ENCODE measurements at places on chromosomes 3 and 15.

- DNase-seq, result no peak
These were observed 35.7 kb upstream of the ACTL6A start for GRCh38 chr3:179526989-179527391.

DNA sequence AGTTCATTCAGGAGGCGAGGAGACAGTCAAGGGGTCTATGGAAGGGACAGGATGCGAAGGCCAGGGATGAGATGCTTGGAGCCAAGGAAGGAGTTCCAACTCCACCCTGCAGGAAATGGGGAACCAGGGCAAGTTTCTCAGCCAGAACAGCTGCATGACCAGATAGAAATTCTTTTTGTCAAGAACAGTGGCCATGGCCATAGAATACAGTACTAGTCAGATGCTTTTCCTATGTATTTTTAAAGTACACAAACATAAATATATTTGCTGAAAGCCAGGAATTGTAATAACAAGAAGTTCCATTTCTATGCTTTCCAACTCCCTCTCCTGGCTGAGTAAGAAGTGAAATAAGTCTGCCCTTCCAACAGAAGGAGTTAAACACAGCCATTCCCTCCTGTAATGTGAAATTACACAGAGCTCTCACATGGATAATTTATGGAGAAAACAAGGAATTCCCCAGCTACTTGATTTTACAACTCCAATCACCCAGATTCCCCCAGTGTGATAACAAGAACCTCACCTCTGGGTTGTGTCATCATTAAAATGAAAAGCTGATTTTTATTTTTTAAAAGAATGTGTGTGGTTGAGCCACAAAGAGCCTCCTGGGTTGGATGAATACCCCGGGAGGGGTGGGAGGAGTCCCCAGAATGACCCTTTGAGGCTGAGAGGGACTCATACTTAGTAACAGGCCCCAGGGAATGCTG is 124.6 kb upstream of the ARHGEF3 start:
- DNase-seq, result no peak

- DNase-seq, result no peak
These were observed 58.9 kb upstream of the ULK4 start for GRCh38 chr3:42020684-42021307.

GRCh38 chr15:88258093-88258641 is 1.6 kb upstream of the NTRK3 start:
- peak; percentile 74 for DNase-seq

- DNase-seq, result no peak
These were observed 58.8 kb downstream of the AMOTL2 start for GRCh38 chr3:134315286-134316106.

DNA sequence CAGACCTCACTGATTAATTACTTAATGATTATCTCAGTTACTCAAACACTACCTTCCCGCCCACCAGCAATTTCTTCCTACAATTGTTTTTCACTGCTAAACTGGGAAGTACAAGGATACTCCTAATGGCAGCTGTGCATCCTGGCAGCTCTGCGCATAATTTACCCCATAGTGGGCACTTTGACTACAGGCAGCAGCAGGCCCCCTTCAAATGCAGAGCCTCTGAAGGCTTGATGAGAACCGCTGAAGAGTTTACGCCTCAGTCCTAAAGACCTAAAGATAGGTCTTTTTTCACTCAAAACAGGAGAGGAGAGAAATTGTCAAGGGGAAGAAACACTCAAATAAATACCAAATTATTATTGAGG is 10.7 kb downstream of the CCDC32 start:
- DNase-seq, result no peak

GRCh38 chr3:149180057-149180573 is 41.5 kb downstream of the CP start:
- no peak for DNase-seq
